ENCODE measurements at places on chromosomes 5 and 9.

DNA sequence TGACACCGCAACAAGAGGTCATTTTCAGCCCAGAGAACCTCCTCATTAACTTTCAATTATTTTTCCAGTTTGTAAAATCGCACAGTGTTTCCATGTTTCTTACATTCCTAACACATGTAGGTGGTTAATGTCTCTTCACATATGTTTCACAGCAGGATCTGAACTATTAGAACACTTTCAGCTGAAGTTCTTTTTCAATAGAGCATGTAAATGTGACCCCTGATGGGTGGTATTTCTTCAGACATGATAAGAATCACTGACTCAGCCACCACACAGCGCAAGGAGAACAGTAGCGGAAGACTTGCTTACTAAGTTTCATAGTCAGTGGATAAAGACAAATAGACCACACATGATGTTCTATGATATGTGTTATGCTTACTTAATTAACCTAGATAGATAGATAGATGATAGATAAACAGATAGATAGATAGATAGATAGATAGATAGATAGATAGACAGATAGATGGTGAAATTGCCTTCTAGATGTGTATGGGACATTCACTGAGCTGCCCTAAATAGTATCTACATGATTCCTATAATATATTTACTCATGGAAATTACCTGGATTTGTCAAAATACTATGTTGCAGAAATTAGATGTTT lies 1992.1 kb upstream of the NUDT12 start:
- no peak for DNase-seq

DNA sequence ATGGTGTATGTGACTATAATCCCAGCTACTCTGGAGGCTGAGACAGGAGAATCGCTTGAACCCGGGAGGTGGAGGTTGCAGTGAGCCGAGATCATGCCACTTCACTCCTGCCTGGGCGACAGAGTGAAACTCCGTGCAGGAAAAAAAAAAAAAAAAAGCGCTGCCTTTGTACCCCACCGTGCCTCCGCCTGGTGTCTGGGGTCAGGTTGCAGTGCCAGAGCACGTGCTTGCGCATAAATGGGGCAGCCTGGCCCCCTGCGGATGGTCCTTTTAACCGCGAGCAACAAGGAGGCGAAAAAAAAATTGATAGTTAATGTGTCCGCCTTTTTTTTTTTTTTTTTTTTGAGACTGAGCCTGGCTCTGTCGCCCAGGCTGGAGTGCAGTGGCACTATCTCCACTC lies 6.3 kb upstream of the CCNB1 start:
- no peak for DNase-seq

GRCh38 chr9:107539427-107540163 lies 50.0 kb upstream of the KLF4 start:
- no peak for DNase-seq

DNA sequence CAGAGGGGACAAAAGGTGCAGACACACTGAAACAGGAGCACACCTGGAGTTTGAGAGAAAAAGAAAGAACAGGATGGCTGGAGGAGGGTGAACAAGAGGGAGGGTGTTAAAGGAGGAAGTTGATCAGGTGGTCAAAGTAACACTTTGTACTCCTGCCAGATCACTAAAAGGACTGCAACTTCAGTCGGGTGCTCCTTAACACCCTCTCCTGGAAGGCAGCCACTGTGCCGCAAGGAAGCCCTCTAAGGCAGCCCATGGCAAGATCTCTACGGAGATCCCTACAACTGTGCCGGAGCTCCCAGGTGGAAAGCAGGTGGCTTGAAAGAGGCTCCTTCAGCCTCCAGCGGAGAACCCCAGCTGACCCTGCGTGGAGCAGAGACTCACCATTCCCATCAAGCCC lies 124.4 kb upstream of the MSX2 start:
- no peak for DNase-seq

GRCh38 chr9:116555119-116555518 lies 132.0 kb upstream of the TRIM32 start:
- no peak for DNase-seq

- no peak for DNase-seq
Measured at GRCh38 chr9:8889100-8889499, 1089.5 kb upstream of the DMAC1 start.

- peak; percentile 41 for DNase-seq
Measured at GRCh38 chr9:33818167-33818846, 1.3 kb downstream of the UBE2R2 start.

DNA sequence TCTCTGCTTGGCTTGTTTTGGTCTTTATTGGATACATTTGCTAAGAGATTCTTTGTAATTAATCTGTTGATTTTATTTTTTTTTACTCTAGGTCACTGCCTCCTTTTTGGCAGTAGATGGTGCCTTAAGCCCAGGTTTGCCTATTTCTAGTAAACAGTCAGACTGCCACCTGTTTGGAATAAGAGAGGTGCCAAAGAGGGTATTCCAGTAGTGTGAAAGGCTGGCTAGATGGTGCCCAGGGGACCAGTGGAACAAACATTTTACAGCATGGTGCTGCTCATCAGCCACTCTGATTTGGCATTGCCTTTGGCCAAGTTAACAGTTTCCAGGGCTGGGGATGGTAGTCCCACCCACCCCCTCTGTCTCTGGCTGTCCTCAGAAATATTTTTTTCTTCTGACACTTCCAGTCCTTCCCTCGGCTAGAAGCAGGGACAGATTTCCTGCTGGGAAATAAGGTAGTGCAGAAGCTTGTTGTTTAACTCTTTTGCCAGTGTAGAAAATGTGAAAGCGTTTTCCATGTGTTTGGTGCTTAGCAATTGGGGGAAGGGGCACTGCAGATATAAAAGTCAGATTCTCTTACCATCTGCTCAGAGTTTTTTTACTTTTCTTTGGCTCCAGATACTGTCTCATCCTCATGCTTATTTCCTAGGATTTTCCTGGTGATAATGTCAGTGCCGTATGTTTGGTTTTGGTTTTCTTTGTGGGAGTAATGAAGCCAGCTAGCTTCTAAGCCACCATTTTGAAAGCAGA lies 36.6 kb upstream of the FBXL7 start:
- no peak for DNase-seq

DNA sequence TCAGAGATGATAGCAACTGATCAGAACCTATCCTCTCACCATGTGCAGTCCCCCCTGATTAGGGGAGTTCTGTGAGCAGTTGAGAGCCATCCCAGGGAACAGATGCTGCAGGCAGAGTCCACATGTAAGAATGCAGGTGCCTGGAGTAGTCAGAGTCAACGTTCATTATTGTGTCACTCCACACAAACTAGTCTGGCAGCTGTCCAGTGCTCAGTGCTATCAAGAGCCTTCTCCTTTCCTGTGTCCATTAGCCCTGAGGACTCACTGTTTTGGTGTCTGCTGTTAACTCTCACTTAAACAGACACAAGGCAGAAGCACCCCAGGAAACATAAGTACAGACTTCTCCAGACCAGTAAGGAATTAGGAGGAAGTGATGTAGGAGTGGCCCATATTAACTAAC lies 2.5 kb downstream of the SH3TC2 start:
- DNase-seq = no peak

DNA sequence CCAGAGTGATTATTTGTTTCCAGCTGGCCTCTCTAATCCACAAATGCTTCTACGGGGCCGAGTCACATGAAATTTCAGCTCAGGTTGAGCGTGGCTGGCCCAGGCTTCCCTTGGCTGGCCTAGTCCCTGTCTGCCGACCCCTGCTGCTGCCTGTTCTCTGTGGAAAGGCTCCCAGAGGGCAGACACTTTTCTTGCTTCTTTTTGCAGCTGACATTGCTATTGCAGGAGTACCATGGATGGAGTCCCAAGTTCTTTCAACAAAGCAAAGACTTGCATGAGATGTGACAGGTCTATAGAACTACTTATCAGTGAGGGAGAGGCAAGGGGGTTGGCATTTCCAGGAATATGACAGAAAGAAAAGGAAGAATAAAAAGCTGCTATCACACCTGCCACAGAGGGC lies 287.4 kb upstream of the ARRDC3 start:
- DNase-seq = no peak

Data from CD4-positive, alpha-beta T cell treated with Interleukin-1 beta for 1 hour (primary cell).